Stimulated activated CD4-positive, alpha-beta T cell treated with anti-CD3 and anti-CD28 coated beads, Interleukin-12 subunit alpha, Interleukin-12 subunit beta, amount 100 ng/mL, for 4 hours (primary cell): ENCODE measurements at places on chromosomes 7 and 10.

GRCh38 chr7:44325811-44326241, 432 bp upstream of the CAMK2B start:
- no peak for DNase-seq

DNA sequence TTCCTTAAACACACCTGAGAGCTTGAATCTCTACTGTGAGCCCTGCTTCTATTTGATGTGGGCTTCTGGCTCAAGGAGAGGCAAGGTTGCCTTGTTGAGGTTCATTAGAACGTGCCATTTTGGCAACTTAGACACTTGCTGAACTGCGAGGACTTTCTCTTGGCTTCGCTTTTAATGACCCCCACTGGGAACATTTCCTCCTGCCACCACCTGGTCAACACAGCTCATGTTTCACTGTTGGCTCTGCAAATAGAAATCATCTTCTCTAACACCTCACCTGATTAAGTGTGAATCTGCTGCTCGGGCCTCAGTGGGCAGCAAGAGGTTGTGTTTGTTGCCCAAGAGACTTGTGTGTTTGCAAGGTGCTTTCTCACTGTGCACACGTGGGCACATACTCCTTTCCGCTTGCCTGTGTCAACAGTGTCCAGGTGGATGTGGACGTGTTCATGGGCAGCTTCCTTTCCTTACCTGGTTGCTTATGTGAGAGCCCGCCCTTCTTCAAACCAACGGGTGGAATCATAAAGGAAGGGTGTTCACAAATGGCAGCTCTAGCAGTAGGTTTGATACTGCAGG, 147.0 kb downstream of the NRP1 start:
- DNase-seq: no peak

DNA sequence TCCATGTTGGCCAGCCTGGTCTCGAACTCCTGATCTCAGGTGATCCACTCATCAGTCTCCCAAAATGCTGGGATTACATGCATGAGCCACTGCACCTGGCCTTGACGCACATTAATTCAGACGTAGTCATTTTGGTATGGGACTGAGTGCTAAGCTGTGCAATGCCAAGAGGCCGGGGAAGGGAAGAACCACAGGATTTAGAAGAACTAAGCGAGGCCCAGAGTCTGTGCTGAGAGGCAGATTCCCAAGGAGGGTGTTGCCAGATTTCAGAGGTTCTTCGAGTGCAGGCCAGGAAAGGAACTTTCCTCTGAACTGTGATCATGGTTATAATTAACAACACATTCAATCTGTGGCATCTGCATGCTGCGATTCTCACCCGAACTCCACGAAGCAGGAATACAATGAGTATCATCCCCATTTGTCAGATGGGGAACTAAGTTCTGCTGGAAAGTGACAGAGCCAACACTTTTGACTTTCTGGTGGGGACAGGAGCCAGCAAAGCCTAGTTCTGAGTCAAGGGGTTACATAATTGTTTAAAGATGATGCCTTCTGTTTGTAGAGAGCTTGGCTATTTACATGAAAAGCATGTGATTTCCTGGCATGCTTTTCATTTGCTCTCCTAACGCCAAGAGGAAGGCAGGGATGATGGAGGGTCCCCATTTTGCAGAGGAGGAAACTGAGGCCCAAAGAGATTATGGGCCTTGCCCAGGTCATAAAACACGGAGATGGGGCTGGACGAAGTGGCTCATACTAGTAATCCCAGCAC, 6.2 kb upstream of the ZAN start:
- DNase-seq: no peak

GRCh38 chr10:131852176-131852822, 48.5 kb upstream of the PPP2R2D start:
- no peak for DNase-seq
